Stimulated activated CD8-positive, alpha-beta memory T cell treated with anti-CD3 and anti-CD28 coated beads, Interleukin-2, amount 100 ng/mL, for 48 hours (primary cell): ENCODE measurements at places on chromosomes 13 and 19.
A peak's percentile ranks its signal among the peaks of the same experiment; 100 is the strongest.

DNA sequence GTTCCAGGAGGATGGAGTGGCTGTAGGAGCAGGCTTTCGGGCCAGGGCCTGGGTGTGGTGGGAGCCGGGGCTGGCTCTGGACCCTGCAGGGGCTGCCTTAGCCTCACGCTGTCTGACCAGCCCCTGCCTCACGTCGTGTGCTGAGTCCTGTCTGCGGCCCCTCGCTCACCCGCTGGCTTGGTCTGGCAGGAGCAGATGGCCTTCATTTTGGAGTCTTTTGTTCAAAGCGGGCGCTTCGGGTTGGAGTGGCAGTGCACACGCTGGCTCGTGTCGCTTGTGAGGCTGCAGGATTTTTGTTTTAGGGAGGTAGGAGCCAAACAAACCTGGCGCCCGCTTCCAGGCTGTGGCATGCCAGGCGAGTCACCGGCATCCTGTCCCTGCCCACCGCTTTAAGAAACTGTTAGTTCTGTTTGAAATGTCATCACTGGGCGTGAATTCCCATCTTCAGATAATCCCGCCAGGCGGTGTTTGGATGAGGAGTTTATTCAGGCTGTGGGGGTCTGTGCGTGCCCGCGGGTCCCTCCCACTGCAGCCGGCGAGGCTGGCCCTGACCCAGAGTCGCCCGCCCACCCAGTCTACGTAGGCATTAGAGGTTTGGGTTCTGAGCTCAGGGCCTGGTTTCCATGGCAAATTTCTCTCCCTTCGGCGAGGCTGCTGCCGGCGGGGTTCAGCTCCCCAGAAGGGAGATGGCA is 89.8 kb downstream of the KDM4B start:
- no peak for DNase-seq

- peak; percentile 40 for DNase-seq
Observed at GRCh38 chr19:18109733-18110608, 12.4 kb downstream of the MAST3 start.

DNA sequence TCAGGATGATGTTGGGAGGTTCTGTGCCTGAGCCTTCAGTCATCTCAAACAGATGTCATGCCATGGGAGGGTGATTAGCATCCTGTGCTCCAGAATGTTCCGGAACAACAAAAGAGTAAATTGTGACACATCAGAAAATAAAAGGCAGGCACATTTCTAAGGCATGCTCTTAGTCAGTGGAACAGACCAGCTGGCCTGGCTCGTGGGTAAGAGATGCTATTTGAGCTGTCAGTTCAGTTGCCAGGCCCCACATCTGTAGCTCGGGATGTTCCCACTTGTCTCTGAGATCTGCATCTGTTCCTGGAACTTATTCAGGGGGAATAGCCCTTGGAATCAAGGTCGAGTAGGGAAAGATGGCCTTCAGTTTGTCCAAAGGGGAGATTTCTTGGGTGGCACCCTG is 26.0 kb downstream of the OLFM4 start:
- DNase-seq, result no peak

DNA sequence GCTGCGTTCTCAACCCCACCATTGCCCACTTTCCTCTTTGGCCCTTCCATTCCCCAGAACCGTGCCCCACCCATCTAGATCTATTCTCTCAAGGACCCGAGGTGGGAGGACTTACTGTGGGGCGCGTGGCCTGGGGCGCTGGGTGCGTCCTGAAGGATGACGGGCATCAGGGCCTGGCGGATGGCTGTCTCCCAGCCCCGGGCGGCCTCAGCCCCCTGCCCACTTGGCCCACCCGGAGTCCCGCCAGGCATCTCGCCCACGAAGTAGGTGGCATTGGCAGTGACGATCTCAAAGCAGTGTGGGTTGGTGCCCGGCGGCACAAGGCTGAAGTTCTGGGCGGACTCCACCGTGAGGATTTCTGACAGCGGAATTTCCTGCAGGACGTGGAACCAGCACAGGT is 23.2 kb downstream of the PRKD2 start:
- no peak for DNase-seq

- DNase-seq, result no peak
Observed at GRCh38 chr19:2834294-2834871, 6.9 kb upstream of the ZNF555 start.

DNA sequence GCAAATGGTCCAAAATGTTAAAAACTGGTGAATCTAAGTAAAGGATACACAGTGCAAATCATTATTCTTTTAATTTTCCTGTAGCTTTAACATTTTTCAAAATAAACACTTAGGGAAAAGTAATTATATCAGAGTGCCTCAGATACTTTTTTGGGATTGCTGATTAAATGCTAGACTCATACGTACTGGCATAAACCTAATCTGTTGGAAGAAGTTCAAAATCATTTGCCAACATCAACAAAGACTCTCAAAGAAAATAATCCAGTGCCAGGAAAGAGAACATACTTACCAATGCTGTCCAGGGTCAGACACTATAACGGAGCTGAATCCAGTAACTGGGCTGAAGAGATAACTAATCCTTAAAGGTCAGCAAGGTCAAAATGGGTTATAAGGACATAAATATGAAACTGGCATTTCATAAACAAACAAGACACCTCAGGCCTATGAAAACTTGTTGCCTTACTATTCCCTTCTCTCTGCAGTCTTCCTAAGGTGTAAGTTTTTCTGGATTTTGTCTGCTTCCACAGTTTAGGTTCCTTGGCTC is 3.3 kb upstream of the ZNF420 start:
- DNase-seq, result no peak

DNA sequence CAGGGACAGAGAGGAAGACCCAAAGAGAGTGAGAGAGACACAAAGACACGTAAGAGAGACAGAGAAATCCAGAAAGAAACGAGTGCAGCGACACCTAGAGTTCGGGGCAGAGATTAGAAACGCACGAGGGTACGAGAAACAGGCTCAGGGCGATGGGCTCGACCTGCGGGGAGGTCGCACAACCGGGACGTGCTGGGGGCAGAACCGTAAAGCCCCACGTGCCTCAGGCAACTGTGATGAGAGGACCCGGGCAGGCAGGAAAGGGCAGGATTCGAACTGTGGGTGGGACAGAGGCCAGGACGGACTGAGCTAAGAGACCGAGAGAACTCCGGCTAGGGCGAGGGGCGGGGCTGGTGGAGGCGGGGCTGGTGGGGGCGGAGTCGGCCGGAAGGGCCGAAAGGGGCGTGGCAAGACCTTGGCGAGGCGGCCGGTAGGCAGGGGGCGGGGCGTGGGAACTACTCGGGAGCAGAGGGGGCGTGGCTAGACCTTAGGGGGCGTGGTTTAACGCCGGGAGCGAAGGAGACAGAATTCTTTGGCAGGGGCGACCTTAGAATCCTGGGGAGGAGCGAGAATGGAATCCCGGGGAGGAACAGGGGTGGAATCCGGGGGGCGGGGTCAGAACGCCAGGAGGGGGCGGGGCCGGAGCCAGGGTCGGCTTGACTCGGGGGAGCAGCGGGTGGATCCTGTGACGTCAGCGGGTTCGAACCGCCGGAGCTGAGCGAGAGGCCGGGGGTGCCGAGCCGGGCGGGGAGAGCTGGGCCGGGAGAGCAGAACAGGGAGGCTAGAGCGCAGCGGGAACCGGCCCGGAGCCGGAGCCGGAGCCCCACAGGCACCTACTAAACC is at the start of gene NECTIN2:
Gene NECTIN2, plus strand, starts transcription at position 686 of the 843 bp plus-strand sequence. CDS start 229 bp downstream, outside the sequence.
- peak; percentile 90 for DNase-seq

- DNase-seq, result no peak
Observed at GRCh38 chr13:64078025-64078424, 2662.4 kb upstream of the PCDH20 start.

GRCh38 chr13:50370303-50370950 is 355.2 kb downstream of the KCNRG start:
- no peak for DNase-seq

GRCh38 chr19:3680939-3681338 is 19.3 kb downstream of the PIP5K1C start:
- no peak for DNase-seq

- DNase-seq, result no peak
Observed at GRCh38 chr19:38267761-38268483, 3.5 kb downstream of the SPINT2 start.

DNA sequence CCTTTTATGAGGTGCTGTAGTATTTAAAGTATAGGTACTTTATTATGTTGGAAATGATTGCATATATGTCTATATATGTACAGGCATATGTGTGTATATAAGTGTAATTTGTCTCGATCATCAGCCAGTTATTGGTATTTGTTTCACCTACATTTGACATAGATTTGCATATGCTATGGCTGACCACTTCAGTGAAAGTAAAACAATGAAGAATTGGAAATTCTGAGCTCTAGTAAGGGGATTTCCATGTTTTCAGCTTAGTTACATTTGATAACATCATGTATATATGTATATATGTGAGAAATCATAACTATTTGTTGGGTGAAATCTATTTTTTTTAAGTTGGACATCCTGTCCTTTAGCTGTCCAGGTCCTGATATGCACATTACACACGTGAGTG is 1303.9 kb downstream of the EFNB2 start:
- no peak for DNase-seq

GRCh38 chr13:19071161-19071936 is 110.3 kb downstream of the TUBA3C start:
- DNase-seq, result no peak

- DNase-seq, result peak; percentile 42
Observed at GRCh38 chr19:2578901-2579677, 103.2 kb downstream of the GADD45B start.

GRCh38 chr13:26589754-26590153 is 32.3 kb downstream of the WASF3 start:
- DNase-seq, result no peak

DNA sequence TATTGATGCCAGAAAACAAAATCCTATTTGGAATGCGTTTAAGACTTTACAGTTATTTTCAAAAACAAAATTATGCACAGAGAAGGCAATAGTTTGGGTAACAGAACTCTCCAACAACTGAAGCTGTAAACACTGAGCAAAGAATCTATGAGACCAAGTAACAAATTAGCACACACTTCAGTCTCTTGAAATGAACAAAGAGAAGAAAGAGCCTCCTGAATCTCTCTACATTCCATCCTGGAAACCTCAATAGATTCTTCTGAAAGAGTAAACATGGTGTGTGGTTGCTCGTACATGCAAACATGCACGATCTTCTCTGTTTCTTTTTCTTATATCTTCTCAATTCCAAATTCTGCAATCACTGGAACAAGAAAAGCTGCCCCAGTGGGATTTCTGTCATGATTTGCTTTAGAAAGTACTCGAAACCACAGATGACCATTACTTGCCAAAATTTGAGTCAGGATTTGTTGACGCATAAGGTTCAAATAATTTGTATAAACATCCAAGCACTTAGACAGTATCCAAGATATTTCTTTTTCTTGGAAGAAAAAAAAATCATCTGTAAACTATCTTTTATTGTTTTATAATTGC is 137.9 kb upstream of the DACH1 start:
- no peak for DNase-seq

DNA sequence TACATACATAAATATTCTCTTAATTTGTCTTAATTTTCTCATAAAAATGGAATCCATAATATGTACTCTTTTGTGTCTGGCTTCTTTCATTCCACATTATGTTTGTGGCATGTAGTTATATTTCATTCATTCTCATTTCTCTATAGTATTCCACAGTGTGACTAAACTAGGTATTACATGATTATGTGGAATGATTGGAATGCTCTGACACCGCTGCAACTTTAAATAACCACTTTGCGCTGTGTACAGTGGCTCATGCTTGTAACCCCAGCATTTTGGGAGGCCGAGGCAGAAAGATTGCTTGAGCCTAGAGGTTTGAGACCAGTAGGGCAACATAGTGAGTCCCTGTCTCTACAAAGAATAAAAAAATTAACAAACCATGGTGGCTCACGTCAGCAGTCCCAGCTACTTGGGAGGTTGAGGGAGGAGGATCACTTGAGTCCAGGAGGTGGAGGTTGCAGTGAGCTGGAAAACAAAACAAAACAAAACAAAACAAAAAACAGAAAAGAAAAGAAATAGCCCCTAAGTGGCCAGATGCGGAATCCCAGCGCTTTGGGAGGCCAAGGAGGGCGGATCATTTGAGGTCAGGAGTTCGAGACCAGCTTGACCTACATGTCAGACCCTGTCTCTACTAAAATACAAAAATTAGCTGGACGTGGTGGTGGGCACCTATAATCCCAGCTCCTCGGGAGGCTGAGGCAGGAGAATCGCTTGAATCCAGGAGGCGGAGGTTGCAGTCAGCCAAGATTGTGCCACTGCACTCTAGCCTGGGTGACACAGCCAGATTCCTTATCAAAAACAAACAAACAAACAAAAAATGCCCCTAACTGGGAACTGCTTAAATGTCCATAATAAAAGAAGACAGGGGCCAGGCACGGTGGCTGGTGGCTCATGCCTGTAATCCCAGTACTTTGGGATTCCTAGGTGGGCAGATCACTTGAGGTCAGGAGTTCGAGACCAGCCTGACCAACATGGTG is 8.0 kb upstream of the SAE1 start:
- no peak for DNase-seq

DNA sequence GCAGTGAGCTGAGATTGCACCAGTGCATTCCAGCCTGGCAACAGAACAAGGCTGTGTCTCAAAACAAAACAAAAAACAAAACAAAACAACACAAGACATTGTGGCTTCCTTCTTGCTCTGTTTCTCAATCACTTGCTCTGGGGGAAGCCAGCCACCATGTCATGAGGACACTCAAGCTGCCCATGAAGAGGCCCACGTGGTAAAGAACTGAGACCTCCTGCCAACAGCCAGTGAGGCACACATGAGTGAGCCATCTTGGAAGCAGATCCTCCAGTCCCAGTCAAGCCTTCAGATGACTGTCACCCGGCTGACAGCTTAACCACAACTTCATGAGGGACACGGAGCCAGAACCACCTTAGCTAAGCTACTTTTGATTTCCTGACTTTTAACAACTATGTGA is 25.2 kb downstream of the CPT1C start:
- no peak for DNase-seq

GRCh38 chr19:42274065-42274682 is 5.1 kb downstream of the CIC start:
- DNase-seq, result no peak

DNA sequence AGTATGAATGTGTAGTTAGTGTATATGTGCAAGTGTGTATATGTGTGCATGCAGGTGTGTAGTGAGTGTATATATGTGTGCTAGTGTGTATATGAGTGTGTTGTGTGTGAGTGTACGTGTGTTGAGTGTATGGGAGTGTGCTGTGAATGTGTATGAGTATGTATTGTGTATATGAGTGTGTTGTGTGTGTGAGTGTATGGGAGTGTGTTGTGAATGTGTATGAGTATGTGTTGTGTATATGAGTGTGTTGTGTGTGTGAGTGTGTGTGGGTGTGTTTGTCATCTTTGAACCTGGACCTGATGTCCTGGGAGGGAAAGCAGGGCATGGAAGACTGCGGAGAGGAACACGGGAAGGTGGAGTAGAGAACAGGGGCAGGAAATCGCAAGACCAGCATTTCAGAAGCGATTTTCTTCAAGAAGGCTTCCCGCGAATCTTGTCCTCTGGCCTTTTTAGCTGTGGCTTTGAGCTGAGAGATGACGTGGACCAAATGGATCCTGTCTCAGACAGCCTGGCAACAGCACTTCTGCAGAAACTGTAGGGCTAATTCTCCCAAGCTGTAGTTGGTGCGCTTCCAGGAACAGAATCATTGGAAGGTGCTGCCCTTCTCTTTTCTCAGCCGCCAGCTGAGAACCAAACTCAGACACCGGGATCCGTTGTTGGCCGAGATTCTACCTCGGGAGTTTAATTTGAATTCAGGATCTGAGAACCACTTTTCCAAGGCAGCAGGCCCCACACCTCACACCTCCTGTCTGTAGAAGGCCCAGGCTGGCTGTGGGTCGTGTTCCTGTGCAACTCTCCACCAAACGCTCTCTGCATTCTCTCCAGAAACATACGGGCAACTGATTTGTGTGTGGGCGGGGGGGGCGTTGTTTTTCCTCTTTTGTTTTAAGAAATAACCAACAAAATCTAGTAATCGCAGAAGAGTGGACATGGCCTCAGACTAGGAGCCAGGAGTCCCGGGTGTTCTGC is 94.7 kb upstream of the RAP2A start:
- DNase-seq, result no peak
